ENCODE measurements at places on chromosomes 1 and 21.

GRCh38 chr1:180415985-180416633 is 86.3 kb downstream of the ACBD6 start:
- DNase-seq: no peak

DNA sequence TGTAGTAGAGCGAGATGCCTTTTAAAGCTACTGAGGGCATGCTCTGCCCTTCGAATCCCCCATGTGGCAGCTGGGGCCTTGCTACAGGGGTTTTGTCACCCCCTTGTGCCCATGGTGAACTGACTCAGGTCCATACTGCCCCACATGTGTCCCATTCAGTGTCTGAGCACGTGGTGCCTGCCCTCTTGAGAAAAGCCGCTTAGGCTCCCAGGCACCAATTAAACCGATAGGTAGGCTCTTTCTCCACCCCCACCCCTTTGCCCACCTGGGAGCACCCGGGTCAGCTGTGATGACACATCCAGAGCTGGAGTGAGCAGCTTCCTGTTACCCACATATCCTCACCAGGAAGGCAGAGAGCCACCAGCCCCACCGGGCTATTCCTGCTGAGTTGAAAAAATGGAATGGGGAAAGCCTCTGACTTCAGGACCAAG is 30.5 kb downstream of the TMCC2 start:
- no peak for DNase-seq

- DNase-seq: no peak
These were observed 53.6 kb upstream of the RWDD3 start for GRCh38 chr1:95180371-95180770.

- DNase-seq: no peak
These were observed 499.3 kb upstream of the ADAMTS5 start for GRCh38 chr21:27466140-27466539.

- DNase-seq: no peak
These were observed 69.2 kb downstream of the MORN1 start for GRCh38 chr1:2322065-2322571.

Data from central memory CD4-positive, alpha-beta T cell (primary cell).